Heart right ventricle (tissue), 16 donors: ENCODE measurements at places on chromosomes 3 and 15.

DNA sequence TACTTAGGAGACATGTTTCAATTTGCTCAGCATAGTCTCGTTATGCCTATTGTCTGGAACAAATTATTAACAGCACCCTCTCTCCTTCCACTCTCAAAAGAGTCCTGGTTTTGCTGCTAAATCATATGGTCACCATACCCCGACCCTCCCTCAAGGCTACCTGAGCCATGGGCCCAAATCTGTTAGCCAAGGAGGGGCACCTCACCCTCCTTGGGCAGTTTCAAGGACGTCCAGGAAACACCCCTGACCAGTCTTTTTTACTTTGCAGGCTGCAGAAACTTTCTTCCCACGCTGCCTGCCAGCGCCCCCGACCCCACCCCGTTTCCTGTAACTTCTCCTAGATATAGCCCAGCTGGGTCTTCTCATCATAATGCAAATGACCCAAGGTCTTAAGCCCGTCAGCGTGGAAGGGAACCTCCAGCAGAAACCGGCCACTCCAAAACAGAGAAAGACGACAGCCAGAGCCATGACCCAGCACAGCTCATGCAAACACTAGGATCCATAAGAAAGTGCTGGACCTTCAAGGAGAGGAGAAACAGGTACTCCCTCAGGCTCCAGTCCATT, 62.3 kb downstream of the ADCY5 start:
- no peak for DNase-seq

GRCh38 chr3:33145901-33146580, 32.2 kb downstream of the CRTAP start:
- DNase-seq: no peak

DNA sequence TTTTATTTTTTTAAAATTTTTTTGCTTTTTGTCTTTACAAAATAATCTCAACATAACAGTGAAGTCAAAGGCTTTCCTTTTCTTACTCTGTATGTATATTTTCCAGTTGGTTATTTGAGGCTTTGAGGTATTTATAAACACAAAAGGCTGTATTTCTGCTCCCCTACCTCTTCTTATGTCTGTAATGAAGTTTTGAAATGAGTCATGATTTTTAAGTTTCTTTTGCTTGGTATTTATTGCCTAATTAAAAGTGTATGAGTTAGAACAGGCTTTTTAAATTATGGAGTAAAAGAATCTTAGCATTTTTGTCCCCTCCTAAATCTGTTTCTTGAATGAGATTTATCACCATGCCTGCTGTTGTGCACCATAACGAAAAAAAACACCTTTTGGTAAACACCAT, 66.0 kb downstream of the DCUN1D1 start:
- no peak for DNase-seq

GRCh38 chr3:143170676-143171075, 51.1 kb downstream of the CHST2 start:
- no peak for DNase-seq
